Right kidney (tissue), 9 donors: ENCODE measurements at places on chromosomes 11 and 22.
A peak's percentile ranks its signal among the peaks of the same experiment; 100 is the strongest.

- no peak for DNase-seq
These were observed 203.7 kb downstream of the PGR start for GRCh38 chr11:100925935-100926334.

- DNase-seq, result no peak
These were observed 53.4 kb downstream of the XRRA1 start for GRCh38 chr11:74895340-74896116.

GRCh38 chr11:19571906-19572305, 140.7 kb upstream of the NAV2 start:
- no peak for DNase-seq

GRCh38 chr11:2275334-2276279, 5.2 kb upstream of the ASCL2 start:
- no peak for DNase-seq

DNA sequence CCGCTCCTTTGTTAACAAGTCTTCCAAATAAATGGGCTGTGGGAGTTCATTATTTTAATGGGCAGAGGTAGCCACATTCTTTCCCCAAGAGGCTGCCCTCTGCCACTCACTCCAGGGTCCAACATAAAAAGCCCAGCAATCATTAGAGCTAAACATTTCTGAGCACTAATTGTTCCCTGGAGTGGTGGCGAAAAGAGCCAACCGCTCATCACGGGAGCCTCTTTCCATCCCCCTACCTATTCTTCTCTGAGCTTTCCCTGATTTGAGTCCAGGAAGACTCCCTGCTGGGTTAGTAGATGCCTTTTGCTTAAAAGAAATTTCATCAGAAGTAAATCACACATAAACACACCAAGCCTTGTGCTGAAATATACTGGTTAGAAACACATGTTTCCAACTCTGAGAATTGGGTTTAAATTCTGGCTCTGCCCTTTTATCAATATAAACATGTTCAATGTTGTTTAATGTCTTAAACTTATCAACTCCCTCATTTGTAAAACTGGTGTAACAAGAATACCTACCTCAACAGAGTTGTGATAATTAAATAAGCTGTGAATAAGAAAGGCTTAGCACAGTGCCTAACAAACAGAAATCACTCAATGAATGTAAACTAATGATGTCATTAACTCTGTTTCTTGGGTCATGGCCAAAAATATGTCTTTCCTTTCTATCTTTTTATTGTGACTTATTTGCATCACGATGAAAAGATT, at the start of gene OR5A2:
TSS of gene OR5A2 (minus strand) at position 53 of the 707 bp plus-strand sequence. CDS start 3,460 bp downstream, outside the sequence.
- DNase-seq, result no peak

DNA sequence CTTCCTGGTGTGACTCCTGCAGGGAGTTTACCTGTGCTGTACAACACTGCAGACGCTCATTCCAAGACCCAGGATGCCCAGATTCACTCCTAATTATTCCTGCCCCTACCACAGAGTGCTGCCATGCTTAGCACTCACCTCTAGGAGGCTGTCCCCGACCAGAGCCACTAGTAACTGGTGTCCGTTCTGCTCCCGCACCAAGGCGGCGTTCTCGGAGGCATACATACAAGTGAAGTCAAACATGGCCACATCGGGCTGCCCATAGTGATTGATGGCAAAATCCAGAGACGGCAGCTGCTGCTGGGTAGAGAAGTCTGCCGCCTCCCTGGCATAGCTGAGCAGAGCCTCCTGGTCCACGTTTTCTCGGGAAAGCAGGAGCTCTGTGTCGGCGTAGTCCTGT, 122.3 kb upstream of the BID start:
- DNase-seq, result peak; percentile 40

GRCh38 chr11:115552151-115552772, 48.0 kb upstream of the CADM1 start:
- no peak for DNase-seq
